ENCODE measurements at places on chromosomes 13 and 19.

- DNase-seq, result peak; percentile 88
Observed at GRCh38 chr19:49937750-49938381, 8.6 kb upstream of the NUP62 start.

- no peak for DNase-seq
Observed at GRCh38 chr13:66617786-66618185, 612.4 kb downstream of the PCDH9 start.

DNA sequence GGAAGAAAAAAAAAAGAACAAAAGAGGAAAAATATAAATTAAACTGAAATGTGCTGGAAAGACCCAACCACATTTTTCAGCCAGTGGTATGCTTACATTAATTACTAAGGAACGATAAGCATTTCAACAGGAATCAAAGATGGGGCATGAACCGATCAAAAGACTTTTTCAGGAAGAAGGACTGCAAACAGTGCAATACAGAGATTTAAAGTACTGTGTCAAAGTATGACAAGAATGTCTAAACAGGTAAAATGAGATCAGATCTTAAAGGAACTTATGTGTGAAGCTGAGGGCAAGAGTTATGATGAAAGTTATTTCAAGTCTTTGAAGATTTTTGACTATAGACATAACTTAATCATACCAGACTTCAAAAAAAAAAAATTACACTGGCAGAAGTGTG, 1761.8 kb downstream of the SLITRK5 start:
- DNase-seq, result no peak

DNA sequence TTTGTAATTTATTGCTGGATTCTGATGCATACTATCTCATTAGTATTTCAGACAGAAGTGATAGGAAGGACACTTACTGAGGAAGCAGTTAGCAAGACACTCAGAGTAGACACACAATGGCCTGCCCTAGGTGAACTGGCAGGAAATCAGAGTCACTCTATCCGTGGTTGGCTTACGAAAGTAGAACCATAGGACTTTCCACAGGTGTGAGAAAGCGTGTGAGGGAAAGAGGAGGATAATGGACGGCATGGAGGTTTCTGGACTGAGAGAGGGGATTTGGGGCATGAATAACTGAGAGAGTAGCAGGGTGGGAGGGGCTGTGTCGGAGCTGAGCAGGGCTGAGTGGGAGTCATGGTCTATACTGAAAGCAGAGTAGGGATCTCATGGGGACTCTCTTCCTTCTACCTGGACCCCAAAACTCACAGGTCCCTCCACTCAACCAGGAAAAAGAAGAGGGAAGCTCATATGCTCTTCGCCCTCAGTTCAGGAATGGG, 18.7 kb upstream of the EID2 start:
- no peak for DNase-seq

GRCh38 chr13:110554227-110554836, 7.2 kb downstream of the RAB20 start:
- no peak for DNase-seq

DNA sequence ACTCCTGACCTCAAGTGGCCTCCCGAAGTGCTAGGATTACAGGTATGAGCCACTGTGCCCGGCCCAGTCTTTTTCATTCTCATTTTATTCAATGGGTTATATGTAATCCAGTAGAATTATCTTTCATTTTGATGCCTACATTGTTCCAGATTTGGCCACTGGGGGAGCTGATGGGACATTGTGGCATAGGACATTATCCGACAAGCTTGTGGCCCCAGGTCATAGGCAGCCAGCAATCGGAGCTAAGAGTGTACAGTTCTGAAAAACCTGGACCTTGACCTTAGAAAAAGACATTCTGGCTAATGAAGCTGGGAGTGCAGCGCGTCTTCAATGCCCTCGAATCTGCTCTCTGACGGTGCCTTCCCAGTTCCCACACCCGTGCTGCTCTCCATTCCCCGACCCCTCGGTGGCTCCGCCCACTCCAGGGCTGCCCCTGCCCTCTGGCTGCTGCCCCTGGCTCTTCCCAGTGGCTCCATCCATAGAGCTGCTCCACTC, 108.7 kb downstream of the TEX29 start:
- peak; percentile 37 for DNase-seq

DNA sequence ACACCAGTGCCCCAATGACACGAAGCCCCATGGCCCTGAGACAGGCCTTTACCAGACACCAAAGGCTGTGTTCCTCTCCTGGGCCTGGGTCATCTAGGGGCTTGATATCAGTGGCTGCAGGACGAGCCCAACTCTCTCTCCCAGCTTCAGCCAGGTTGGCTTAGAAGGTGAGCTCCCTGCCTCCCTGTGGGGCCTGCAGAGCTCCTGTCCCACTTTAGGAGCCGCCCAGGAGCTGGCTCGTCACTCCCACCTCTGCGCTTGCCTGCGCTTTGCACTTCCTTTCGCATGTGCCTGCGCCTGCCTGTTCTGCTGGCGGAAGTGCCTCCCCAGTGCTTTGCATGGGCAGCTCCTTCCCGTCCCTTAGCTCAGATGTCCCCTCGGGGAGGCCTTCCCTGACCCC, 4.9 kb downstream of the CALM3 start:
- DNase-seq, result no peak

DNA sequence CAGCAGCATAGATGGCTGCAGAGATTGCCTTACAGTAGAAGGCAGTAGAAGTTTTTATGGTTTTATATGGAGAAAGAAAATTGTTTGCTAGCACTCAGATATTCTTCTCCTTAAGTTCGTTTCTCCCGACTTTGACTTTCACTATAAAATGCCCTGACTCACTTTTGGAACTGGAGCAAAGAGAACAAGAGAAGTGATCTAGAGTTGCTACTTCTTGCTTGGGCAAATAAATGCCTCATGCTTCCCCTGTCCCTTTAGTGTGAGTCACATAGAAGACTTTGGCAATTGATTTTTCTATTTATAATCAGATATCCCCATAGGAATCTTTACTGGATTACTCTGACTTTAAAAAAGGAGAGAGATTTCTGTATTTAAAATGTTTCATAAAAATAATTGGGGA, 46.9 kb downstream of the ITGBL1 start:
- DNase-seq, result no peak

DNA sequence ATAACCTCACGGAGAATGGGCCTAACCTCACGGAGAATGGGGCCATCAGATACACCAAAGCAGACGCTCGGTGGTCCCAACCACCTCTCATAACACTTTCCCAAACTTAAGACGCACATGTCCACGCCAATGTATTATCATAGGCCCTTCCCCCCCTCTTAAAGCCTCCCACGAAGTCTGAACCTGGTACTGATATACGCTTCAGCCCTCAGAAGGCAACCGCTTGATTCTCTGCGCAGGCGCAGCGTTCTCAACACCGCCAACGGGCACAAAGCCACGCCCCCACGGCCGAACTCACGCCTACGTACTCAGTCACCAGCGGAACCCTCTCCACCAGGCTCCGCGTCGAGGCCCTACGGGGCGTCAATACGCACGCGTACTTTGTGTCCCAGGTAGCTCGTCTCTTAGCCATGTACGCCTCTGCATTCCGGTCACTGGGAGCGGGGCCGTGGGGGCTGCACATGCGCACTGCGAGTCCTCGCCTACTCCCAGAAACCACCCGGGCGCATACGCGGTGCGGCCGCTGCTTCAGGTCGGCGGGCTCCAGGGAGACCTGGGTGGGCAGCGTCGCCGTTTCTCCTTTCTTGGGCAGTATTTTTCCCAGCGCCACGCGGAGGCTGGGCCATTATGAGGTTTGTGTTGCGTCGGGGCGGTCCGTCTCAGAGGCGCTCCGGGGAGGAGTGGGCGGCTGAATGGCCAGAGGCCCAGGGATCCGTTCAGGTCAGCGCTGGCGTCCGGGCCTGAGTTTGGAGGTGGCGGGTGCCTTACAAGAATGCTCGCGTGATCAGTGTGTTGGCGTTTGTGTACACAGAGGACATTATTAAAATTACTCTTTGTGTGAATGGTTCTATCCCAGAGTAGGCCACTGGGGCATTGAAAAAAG, 25.3 kb downstream of the ZNF582 start:
- DNase-seq, result peak; percentile 91

DNA sequence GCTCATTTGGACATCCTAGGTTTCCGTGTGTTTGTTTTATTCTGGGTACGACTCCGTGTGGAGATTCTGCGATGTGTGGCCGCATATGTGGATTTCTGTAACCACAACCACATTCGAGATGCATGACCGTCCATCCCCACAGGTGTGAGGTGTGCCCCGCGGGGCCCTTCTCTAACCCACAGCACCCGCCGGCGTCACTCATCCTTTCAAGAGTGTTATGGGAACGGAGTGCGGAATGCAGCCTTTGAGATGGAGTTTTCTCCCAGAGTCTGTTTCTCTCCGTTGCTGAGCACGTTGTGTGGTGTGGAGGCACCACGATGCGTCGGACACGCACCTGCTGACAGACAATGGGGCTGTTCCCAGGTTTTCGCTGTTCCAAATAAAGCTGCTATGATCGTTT, 40.0 kb downstream of the C13orf46 start:
- DNase-seq, result no peak

GRCh38 chr19:46717034-46717715, at the start of gene PRKD2:
TSS of gene PRKD2 (minus strand) at chr19:46717114. CDS start at chr19:46716370, 744 bp downstream.
- DNase-seq, result peak; percentile 89

- no peak for DNase-seq
Observed at GRCh38 chr19:47352095-47352494, 3.0 kb downstream of the DHX34 start.

- no peak for DNase-seq
Observed at GRCh38 chr13:65461590-65461989, 1768.5 kb downstream of the PCDH9 start.

GRCh38 chr13:101465877-101466276, 13.4 kb downstream of the ITGBL1 start:
- DNase-seq, result no peak

GRCh38 chr19:12769689-12770088, 5.7 kb downstream of the HOOK2 start:
- DNase-seq, result no peak

DNA sequence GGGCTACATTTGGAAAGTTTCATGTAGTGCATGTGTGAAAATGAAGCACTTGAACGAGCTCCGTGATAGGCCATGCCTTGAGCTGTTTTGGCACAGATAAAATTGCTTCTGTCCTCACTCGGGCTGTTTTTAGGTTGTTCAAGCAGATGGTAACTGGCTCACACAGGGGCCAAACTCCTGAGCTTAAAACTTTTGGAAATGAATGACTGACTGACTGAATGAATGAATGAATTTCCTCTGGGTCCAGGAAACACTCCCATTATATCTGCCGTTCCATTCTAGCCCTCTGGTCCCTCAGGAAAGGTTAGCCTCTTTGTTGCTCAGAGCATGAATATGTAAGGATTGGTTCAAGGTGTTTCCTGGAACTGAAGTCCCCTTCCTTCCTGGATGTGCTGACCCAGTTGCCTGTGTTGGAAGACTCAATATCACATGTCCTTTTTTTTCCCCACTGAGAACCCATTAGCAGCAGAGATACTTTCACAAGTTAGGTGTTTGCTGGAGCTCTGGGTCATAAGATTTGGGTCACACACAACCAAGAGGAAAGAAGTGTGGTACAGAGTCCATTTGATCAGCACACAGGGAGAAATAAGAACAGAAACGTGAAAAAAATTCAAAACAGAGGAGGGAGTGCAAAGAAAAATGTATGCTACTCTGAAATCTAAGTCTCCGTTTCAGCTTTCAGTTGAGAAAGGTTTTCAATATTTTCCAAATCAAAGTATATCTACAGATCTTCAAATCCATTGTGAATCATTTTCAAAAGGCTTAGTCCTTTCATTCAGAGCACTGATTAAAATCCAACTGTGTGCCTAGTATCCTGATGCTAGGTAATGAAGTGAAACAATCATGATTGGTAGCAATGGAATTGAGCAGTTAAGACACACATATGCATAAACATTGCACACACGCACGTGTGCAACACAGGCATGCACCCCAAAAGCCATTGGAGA, 18.9 kb downstream of the MBNL2 start:
- DNase-seq, result no peak

DNA sequence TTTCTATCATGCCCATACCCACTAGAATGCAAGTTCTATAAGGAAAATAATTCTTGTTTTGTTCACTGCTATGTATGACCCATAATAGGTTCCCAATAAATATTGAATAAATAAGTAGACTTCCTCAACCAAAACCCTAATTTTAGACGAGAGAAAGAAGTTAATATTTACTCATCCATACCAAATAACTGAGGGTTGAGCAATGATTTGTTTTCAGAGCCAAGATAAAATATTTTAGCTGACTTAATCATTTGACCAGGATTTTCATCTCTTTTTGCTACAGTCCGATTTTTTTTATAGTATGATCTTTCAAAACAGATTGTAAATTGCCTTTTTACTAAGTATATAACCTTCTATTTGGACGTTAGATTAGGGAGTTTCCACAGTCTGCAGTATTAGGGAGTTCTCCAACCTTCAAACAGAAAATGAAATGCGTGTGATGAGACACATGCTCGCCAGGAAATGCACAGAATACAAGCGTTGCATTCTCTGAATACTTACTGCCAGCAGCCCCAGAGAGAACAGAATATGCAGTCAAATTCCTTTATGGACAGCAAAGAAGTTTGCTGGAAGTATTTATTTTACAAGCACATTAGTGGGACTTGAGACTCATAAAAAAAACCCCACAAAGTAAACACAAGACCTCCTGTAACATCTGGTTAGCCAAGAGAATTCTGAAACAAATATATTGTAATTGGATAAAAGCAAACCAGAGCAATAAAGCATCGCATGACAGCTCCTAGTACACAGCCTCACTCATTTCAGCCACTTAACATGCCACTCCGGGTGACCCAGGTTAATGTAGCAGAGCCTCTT, 230.0 kb downstream of the MYO16 start:
- DNase-seq, result no peak

DNA sequence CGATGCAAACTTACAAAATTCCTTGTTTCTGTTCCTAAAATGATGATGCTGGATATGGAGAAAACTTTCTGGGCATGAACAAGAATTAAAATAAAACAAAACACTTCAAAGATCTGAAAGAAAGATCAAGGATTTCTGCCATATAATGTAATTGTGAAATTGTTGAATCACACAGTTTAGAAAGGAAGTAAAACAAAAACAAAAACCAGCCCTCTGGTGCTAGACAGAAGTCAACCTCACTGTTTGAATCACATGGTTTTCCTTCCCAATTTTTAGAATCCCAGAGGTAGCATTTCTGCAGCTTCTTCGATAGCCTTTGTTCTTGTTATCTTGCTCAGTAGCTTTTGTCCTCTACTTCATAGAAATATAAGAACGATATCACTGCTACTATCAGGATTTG, 118.2 kb upstream of the ARGLU1 start:
- DNase-seq, result no peak

DNA sequence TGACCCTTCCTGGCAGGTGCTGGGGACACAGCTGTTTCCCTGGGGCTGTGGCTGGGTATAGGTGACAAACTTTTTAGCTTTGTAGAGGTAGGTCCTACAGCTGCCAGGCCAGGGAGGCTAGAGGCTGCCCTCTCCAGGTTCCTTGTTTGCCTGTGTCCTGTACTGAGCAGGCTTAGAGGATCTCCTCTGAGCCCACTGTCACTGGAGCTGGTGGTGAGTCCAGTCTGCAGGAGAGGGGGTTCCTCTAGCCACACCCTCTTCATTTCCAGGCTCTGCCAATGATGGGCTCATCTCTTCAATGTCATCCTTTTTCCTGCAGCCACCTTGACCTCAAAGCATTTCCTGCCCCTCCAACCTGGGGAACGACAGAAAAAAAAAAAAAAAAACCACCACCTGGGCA, 12.6 kb upstream of the RAB11B start:
- DNase-seq, result no peak

GRCh38 chr19:3604227-3604986, 2.3 kb downstream of the TBXA2R start:
- no peak for DNase-seq

- DNase-seq, result no peak
Observed at GRCh38 chr13:40609972-40610726, 56.3 kb downstream of the FOXO1 start.
